ENCODE measurements at places on chromosomes 12 and 14. TPM values are rescaled to one million over a fixed set of nuclear protein-coding genes. Genes with fewer than 3 reads are reported as not detected.

DNA sequence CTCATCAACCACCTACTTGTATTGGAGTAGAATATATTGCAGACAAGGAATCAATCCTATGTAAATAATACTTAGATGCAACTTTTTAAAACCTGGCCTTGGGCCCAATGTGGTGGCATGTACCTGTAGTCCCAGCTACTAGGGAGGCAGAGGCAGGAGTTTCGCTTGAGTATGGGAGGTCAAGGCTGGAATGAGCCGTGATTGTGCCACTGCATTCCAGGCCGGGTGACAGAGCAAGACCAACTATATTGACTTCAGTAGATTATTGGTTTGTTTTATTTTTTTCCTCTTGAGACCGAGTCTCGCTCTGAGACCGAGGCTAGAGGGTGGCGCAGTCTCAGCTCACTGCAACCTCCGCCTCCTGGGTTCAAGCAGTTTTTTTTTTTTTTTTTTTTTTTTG lies 3.6 kb downstream of the LARP4 start:
- DNase-seq, result no peak

- no peak for DNase-seq
Measured at GRCh38 chr14:89661392-89661791, 244.4 kb upstream of the FOXN3 start.

DNA sequence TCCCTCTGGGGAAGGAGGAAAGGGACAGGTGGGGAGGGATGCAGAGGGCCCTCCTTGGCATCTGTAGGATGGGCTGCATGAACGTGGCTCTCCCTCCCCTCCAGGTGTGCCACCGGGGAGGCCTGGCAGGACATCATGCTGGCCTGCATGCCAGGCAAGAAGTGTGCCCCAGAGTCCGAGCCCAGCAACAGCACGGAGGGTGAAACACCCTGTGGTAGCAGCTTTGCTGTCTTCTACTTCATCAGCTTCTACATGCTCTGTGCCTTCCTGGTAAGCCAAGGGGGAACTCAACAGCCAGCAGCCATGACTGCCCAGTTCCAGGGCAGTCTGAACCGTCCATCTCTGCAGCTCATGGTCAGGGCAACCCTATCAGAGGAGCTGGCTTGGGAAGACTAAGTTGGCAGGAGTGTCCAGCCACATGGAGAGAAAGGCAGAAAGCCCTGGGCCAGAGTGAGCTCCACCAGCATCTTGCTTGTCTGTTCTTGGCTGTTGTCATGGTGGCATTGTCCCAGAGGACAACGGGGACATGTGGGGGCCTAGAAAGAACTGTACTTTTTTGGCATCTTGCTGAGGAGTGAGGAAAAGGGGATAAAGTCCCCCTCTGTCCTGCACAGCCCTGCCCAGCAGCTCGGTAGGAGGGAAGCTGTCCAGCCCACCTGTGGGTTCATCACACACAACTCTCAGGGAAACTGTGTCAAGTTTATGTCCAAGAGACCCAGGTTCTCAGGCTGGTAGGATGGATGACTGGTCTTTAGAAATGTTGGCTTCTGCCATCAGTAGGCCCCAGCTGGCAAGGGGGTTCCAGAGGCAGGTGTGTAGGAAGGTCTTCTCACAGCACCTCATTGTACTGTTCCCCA lies 129.8 kb upstream of the FKBP4 start:
- DNase-seq, result no peak

DNA sequence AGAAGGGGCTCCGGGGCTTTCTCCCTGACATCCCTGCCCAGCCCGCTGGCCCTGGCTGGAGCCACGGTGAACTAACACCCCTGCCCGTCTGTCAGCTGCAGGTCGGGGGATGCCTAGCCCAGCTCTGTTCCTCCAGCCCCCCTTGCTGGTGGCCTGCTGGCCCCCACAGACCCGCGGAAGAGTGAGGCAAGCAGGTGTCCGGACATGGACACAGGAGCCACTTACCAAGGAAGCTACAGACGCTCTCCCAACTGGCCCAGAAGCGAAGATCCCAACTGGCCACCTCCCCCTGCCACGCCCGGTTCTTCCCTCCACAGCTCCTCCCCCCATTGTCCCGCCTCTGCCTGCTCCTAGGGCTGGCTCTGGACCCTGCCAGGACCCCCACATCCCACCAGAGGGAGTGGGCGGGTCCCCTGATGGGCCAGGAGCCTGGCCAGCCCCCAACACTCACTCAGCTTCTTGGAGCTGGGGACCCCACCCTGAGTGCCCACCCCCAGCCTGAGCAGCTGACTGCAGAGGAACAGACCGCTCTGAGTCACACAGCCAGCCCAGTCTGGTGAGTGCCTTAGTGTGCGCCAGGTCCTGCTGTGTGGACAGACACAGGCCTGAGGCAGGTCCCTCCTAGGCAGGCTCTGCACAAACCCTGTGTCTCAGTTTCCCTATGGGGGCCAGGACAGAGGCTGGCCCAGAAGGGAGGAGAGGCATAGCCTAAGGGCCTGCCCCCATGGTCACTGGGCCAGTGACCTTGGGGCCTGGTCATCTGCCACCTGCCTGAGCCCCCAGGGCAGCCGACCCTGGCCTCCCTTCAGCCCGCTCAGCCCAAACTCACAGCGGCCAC lies 7.7 kb downstream of the AHNAK2 start:
- peak; percentile 73 for DNase-seq

DNA sequence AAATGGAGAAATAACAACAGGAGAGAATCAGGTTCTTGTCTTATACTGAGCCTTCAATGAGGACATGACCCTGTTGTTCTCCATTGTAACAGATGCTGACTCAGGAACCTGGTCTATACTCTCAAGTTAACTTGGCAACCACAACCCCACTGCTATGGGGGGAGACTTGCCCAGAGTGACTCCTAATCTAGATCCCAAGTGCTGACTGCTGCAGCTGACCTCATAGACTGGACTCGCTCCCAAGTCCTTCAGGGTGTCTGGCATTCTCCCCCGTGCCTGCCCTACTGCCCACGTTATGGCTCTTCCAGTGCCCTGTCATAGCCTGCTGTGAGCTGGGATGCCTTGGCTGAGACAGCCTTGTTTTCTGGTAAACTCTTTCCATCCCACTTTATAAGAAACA lies 37.1 kb downstream of the NID2 start:
- DNase-seq, result peak; percentile 99

DNA sequence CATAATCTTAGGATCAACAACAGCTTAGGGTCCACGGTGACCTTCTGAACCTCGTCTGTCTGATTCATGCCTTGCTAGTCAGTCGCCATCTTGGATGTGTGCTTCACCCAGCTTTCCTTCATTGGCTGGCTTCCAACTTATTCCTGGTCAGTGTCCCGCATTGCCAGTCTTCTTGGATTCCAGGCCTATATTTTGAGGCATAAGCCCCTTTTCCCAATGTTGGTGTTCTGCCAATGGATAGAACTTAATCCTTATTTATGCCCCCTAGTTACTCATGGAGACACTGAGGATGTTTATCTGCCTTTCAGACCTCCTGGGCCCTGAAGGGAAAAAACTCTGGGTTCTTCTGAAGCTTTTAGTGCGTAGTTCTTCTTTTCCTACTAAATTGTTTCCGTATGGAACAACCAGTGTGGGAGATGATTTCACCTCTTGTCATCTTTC lies 5.8 kb downstream of the JDP2 start:
- no peak for DNase-seq

GRCh38 chr14:100645982-100646314 lies 58.7 kb upstream of the BEGAIN start:
- DNase-seq, result no peak

DNA sequence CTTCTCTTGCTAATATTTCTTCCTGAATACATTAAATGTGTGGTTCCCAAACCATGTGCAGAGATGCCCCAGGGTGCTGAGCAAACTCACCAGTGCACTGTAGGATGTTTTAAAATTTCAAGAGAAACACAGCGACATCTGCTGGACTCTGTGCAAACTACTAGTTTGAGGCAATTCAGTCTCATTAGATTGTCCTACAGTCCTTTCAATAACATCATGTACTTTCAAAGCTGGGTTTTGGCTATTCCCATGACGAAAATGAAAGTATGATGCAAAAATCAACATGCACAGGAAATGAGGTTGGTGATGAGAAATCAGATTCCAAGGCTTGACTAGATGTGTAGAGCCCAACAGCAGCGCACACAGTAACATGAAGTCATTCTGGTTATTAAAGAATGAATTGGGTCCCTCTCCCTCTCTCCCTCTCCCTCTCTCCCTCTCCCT lies 66.3 kb downstream of the CLIP1 start:
- peak; percentile 69 for DNase-seq

- peak; percentile 11 for DNase-seq
Measured at GRCh38 chr14:36820111-36820709, 158.6 kb downstream of the PAX9 start.

DNA sequence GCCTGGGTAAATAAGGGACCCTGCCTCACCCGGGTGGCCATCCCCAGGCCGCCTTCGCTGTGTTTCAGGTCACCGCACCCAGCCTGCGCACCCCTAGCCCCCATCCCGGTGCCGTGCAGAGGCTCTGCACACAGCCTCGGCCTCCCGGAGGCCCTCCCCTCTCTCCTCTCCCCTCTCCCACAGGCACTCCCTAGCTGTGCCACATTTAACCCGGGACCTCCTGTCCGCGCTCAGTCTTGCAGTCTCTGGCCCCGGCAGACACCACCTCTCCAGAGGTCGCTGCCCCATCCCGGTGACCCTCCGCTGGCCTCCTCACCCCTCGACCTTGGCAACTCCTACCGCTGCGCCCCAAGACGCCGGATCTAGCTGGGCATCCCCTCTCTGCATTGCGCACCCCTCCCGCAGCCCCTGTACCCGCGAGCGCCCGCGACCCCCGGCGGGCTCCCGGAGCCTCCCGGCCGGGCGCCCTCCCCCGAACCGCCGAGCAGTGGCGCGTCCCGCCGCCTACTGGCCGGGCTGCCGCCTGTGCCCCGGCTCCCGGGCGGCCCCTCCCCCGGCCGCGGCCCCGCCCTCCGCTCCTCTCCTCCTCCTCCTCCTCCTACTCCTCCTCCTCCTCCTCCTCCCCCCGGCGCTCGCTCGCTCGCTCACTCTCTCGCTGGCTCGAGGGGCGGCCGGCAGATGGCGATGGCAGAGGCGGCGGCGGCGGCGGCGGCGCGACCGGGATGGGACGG lies 120.7 kb downstream of the AACS start:
- DNase-seq, result peak; percentile 54

- no peak for DNase-seq
Measured at GRCh38 chr14:59632381-59632780, 55.8 kb upstream of the CCDC175 start.

GRCh38 chr12:212415-212714 lies 1.6 kb downstream of the SLC6A12 start:
- DNase-seq, result no peak

GRCh38 chr14:34199585-34199984 lies 248.7 kb upstream of the EGLN3 start:
- peak; percentile 47 for DNase-seq

DNA sequence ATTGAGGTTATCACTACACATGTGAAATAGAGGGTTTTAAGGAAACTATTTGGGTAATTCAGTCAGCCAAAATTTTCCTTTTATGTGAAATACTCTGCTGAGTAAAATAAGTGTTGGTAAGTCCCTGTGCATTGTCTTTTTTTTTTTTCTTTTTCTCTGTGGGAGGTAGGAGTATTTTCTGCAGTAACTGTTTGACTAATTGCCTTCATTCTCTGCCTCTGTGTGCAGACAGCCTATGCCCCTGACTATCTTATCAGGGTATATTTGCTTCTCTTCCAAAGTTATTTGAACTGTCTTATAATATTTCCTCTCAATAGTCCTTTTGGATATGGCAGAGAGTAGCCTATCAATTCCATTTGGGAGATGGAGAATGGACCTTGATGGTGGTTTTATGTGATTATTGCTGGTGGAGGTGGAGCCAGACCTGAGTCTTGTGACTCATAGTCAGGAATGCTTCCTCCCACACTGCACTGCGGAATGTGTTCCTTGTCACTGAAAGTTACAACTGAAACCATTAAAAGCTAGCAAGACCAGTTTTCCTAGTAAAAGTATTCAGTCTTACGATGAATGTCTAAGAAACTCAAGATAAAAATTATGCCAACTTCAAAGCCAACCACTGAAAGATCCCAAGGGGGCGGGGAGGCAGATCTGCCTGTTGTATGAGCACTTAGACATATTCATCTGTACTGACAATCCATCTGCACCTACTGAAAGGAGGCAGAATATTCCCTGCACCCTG lies 40.9 kb upstream of the STXBP6 start:
- peak; percentile 17 for DNase-seq

DNA sequence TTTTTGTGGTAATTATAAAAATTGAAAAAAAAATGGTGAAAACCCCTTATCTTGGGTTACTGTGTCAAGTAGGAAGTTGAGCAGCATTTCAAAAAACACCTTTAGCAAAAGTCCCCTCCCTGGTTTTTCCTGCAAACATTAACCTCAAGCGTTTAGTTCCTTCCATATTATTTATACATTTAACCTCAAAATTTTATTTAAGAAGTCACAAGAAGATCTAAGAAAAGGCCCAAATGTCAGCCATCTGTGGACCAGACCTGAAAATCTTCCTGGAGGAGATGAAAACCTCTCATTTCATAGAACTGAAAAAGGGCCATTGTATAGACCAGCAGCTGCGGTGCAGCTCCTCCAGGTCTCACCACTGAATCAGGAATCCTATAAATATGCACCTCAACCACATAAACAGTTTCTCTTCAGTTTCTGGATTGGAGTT lies 40.4 kb upstream of the BTG1 start:
- DNase-seq, result no peak

DNA sequence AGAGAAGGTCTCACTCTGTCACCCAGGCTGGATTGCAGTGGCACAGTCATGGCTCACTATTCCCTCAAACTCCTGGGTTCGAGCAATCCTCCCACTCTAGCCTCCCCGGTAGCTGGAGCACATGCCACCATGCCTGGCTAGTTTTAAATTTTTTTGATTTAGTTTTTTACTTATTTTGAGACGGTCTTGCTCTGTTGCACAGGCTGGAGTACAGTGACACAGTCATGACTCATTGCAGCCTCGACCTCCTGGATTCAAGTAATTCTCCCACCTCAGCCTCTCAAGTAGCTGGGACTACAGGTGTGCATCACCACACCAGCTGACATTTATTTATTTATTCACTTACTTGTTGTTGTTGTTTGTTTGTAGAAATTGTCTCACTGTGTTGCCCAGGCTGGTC lies 22.2 kb upstream of the DIP2B start:
- DNase-seq, result peak; percentile 28

PTGDR gene
- total RNA-seq, result not detected

SCN8A gene
- total RNA-seq, result 6.4 TPM

ITGA7 gene
- 7.9 TPM for total RNA-seq

DHH gene
- total RNA-seq, result not detected

CISTR gene
- total RNA-seq, result not detected

ULK1 gene
- total RNA-seq, result 7.5 TPM

TRIM9 gene
- 2.0 TPM for total RNA-seq

All from M059J (cell line).